ENCODE measurements at places on chromosomes 3 and 15. TPM values are rescaled to one million over a fixed set of nuclear protein-coding genes. Genes with fewer than 3 reads are reported as not detected.

GRCh38 chr15:89575656-89576416 is 567 bp downstream of the TICRR start:
- no peak for DNase-seq

DNA sequence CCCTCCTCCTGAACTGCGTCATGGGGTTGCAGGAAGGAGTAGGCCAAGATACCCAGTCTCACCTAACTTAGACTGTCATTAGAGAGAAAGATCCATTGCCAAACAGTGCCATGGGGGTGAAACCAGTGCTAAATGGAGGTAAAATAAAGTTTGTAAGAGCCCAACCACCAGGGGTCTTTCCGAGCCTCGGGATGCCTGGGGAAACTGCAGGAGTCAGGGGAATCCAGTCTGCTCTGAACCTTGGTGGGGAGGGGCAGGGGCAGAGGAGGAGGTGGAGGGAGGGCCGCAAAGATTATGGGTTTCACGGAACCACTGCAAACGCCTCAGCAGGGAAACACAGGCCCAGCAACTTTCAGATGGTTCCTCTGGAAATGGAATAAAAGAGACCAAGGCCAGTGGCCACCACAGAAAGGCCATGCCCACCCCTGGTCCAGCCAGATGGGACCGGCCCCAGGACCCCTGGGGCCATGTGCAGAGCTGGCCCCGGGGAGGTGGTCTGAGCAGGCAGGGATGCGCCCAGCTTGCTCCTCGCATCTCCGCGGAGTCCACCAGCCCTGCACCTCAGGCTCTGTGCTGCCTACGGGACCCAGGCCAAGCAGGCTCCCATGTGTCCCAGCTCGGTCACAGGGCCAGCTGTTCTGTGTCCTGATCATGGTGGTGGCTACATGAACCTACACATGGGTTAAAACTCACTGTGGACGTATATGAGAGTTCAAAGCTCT is 19.8 kb upstream of the GP9 start:
- peak; percentile 8 for DNase-seq

DNA sequence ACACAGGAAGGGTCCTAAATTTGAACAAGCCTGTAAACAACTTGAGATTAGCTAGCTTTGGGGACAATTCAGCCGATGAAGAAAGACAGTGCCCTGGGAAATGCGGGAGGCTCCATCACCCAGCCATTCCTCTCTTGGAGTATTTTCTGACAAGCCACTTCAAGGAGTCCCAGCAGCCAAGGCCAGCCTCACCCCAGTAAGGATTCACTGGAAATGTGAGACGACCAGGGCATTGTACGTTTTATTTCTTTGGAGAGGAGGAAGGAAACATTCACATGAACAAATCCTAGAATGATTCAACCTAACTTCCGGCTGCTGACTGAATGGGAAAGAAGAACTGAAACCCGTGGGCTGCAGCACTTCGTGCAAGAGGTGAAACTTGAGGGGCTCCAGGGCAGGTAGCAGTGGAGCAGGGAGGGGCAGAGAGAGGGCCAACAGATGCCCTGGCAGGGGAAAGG is 116.4 kb upstream of the ARHGEF3 start:
- no peak for DNase-seq

DNA sequence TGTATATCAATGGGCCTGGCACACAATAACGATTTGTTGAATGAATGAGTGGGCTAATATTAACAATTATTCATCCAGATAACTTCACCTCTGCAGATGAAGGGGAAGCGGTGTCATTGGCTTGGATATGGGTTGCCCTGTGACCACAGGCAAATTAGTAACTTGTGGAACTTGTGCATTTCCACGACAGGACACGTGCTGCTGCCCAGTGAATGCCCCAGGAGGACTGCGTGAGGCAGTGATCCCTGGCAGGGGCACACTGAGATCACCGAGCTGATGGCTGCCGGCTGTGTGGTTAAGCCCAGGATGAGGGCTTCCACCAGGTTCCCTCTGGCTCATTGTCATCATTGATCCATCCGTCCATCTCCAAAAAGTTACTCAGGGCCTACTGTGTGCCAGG is 84.1 kb upstream of the HACD2 start:
- DNase-seq, result no peak

GRCh38 chr3:81592101-81592500 is 169.3 kb downstream of the GBE1 start:
- no peak for DNase-seq

DNA sequence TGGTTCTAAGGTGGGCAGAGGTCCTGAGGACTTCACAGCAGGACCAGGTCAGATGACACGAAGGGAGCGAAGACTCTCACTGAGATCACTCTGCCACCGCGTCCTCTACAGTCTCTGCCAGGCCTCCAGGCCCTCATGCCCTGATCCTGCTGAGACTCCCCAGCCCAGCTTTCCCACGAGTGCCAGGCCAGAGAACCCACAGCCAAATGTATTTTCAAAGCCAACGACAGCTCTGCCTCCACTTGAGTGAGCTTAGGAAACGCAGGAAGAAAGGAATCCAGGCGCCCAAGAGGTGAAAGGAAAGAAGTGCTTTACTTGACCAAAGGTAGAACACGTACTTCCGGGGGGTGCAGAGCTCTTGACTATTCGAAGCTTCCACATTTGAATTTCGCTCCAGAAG is 275.0 kb downstream of the XXYLT1 start:
- DNase-seq, result no peak

DNA sequence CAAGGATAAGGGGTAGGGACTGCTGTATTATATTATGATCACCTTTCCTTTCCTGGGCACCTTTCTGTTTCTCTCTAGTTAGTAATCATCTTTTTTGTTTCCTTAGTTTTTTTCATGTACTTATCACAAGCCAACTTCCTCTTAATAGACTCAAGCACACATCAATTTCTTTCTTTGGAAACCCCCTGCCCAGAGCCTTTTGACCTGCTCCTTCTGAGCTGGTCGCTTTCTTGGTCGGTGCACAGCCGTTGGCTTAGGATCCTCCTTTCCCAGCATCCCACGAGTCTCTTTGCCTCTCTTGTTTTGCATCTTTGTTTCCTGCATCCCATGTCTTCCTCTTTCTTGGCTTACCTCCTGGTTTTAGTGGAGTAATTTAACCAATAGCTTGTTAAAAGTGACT is 26.9 kb downstream of the GASK1A start:
- no peak for DNase-seq

- no peak for DNase-seq
These were observed 2.2 kb downstream of the USP3 start for GRCh38 chr15:63506537-63507035.

GRCh38 chr3:146464005-146464595 is 5.3 kb downstream of the PLSCR2 start:
- DNase-seq, result no peak

- no peak for DNase-seq
These were observed 897.3 kb downstream of the TUSC7 start for GRCh38 chr3:117606866-117607265.

DNA sequence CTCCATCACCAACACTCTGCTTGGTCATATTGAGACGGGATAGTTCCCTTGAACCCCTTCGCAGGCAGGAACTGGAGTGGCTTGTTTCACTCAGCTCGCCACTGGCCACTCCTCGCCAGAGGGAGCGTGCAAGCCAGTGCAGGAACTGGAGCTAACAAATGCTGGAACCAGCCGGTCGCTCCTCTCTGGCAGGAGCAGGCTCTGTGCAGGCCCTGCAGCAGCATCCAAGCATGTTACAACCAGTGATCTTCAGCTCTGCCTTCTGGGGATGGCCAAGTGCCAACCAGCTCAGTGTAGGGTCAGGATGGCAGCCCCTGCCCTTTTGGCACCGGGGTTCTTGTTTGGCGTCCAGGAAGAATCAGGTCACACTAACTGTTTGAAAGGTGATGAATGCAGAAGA is 329.0 kb upstream of the AZI2 start:
- DNase-seq, result peak; percentile 40

GRCh38 chr3:15403495-15403894 is 23.8 kb downstream of the METTL6 start:
- DNase-seq, result no peak

DNA sequence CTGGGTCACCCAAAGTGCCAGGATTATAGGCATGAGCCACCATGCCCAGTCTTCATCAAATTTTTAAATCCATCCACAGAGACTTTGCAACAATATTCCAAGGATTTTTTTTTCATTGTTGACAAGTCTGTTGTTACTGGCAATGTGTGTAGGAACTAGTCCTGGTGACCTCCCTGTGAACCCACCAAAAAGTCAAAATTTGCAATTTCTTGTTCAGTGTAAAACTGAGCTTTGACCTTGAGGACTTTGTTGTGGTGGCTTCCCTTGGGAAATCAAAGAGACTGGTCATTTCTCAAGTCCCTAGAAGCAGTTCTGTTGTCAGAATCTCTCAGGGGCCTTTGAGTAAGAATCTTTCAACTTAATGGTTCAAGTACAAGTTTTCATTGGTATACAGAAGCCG is 36.9 kb upstream of the COL8A1 start:
- DNase-seq, result no peak

DNA sequence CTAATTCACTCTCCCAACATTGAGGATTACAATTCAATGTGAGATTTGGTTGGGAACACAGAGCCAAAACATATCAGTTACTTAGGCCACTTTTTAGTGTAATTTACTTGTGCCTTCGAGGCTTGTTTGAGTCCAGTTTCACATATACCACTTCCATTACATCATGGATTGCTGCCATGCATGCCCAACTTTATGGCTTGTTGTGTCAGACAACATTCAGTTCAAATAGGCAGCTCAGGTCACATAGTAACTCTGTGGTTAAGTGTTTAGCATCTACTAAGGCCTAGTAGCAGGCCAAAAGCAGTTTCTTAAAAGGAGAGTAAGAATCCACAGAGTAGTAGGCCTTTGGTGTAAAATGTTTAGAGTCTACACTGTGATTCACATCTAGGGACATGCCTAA is 164.3 kb upstream of the GMNC start:
- no peak for DNase-seq

DNA sequence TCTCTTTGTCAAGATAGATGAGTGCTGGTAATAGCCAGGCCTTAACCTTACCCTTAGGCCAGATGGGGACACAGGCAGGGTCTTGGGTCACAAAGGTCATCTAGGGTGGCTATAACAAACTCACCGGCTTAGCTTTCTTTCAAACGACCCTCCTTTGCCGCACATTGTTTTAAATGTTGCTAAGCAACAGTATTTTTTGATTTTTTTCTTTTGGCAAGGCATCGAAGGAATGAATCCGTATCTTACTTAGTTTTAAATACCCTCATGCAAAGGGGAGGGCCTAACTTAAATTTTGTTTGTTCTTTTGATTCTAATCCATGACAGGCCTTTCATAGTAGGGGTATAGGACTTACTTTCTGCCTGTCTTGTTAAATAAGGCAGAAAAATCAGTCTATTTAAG is 35.2 kb downstream of the ITPR1 start:
- DNase-seq, result no peak

DNA sequence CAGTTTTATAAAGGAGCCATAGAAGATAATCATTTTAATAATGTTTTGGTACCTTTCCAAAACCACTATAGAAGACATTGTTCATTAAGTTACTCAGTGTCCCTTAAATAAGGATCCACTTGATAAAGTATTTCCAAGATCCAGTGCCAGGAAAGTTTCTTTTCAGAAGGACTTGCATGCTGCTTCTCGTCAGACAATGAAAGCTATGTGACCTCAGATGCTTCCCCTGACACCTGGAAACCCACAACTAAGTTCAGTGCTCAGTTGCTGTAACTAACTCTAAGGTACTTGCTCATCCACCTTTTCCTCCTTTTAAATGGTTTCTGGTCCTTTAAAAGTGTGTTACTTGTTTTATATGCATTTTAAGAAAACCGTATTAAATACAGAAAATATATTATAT is 7.3 kb downstream of the SSR3 start:
- no peak for DNase-seq

DNA sequence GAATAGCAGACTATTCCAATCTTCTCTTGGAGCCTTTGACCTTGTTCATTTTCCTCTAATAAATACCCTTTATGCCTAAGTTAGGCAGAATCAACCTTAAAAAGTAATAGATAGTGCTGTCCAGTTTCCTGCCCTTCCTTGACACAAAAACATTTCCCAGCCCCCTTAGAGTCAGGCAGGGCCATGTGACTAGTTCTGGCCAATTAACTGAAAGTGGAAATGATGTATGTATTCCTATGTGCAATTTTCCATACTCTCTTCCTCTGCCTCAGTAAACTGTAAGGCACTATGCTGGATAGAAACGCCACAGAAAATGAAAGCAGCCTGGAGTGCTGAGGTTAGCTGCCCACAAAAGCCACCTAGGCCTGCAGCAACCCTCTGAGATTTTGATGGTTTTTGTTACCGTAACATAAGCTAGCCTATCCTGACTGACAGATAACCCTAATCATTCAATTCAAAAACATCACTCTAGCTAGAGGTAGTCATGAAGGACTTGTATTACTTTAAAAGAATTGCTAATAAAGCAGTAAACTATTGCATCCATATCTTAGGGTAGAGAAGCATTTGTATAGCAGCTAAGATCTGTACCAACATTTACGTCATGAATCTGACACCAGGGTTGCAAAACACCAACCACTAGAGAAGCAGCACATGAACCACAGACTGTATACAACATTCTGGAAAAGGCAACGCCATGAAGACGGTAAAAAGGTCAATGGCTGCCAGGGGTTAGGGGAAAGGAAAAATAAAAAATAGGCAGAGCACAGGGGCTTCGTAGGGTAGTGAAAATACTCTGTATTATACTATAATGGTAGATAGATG is 112.9 kb downstream of the ULK4 start:
- DNase-seq, result no peak

GRCh38 chr15:60729850-60730458 is 251.0 kb upstream of the ICE2 start:
- DNase-seq, result no peak

DNA sequence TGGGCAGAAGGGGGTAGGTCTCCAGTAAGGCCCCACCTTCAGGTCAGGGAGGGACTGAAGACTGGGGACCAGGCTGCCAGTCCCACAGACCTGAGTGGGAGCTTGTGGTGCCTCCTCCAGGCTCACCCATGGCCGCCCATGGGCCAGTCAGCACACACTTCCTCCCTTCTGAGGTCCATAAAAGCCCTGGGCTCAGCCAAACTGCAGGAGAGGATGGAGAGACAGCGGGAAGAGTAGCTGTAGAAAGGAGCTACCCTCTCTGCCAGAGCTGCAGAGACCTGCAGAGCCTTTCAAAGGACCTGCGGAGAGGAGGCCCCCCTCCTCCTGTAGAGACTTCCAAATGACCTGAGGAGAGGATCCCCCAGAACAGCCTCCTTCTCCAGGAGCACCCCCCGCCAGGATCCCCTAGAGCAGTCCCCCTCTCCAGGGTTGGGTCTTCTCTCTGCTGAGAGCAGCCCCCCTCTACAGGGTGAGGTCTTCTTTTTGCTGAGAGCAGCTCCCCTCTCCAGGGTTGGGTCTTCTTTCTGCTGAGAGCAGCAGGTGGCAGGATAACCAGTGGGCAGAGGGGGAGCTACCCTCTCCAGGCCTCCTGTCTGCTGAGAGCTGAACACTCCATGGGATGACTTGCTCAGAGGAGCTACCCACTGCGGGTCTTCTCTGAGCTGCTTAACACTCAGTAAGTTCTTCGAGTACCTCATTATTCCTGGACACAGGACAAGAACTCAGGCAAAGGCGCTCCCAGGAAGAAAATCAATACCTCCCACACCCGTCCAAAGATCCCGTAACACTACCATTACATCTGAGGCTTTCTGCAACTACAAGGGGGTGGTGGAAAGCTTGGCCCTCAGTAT is 5.0 kb upstream of the SKIC8 start:
- no peak for DNase-seq

The PLSCR4 gene
- 10.0 TPM for total RNA-seq

The KBTBD8 gene
- 2.4 TPM for total RNA-seq

The DUT gene
- 51.3 TPM for total RNA-seq

The CHRNA5 gene
- total RNA-seq, result 0.64 TPM

The ANKUB1 gene
- not detected for total RNA-seq

The IGSF11 gene
- total RNA-seq, result 1.5 TPM

The MNS1 gene
- total RNA-seq, result 2.6 TPM

The ADAMTS7 gene
- 24.0 TPM for total RNA-seq

The TJP1 gene
- 112 TPM for total RNA-seq

The PIGZ gene
- total RNA-seq, result 7.6 TPM

The ABI3BP gene
- 15.8 TPM for total RNA-seq

The TGM4 gene
- not detected for total RNA-seq
